ENCODE measurements at places on chromosomes 6 and 20.

- no peak for DNase-seq
Observed at GRCh38 chr6:162615016-162615705, 112.4 kb downstream of the PRKN start.

- no peak for DNase-seq
Observed at GRCh38 chr20:43571310-43571709, 12.5 kb downstream of the SGK2 start.

DNA sequence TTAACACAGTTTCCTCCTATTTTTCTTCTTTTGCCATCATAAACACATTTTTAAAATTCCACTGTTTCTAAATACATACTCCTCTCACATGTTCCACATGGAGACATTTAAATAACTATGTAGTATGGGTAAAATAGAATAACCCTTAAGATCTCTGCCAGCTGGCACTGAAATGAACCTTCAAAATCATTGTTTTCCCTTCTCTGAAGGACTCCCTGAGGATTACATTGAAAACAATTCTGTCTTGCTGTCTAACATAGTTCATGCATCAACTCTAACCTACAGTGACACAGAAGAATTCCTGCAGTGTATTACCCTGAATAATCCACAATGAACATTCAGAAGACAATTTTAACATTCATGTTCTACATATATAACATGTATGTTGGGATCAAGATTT is 1361.8 kb upstream of the CITED2 start:
- peak; percentile 19 for DNase-seq

- DNase-seq, result no peak
Observed at GRCh38 chr6:134585517-134585873, 267.6 kb upstream of the SGK1 start.

- no peak for DNase-seq
Observed at GRCh38 chr6:15081447-15081846, 164.4 kb upstream of the JARID2 start.

GRCh38 chr6:15713325-15713724 is 50.5 kb upstream of the DTNBP1 start:
- no peak for DNase-seq

DNA sequence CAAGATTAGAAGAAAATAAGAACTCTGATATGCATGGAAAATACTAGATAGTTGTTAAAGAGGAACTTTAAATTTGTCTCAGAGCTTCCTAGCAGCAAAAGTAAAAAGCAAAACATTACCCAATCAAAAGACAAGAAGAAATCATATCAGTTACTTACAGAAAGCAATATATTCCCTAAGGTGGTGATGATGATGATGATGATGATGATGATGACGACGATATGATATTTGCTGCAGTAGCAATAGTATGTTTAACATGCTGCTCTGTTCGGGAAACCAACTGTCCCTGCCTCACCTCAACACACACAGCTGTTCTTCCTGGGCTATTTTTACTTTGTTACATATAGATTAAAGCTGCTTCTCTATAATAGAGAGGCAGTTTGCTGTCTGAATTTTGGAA is 12.0 kb upstream of the TBX18 start:
- DNase-seq, result no peak

DNA sequence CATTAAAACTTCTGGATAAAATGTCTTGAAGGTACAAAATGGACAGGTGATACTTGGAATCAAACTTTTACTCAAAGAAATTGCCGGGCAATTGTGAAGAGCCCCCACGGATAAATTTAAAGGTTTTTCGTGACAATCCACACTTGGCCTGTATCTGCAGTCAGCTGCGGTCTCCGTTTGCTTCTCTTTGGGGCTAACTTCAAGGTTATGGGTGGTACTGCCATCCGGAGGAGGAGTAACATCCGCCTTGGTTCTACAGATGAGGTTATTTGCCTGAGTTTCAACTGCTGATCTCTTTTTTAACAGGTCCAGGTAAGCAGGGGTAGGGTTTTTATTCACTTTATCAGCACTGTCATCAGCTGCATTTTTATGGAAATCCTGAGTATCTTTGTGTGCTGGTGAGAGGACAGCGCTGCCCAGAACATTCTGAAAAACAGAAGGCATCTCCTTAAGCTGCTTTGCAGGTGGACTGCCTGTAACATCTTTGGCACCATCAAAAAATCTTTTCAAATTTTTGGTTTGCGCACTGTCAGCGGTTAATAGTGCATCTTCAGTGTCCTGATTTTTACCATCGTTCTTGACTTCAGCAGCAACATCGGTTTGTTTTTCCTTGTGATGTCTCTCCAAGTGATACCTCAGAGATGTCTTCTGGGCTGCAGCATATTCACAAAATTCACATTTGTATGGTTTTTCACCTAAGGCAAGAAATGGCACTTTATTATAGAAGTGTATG is 16.9 kb downstream of the ZNF217 start:
- no peak for DNase-seq

GRCh38 chr20:39233755-39234154 is 271.6 kb downstream of the DHX35 start:
- DNase-seq, result no peak

DNA sequence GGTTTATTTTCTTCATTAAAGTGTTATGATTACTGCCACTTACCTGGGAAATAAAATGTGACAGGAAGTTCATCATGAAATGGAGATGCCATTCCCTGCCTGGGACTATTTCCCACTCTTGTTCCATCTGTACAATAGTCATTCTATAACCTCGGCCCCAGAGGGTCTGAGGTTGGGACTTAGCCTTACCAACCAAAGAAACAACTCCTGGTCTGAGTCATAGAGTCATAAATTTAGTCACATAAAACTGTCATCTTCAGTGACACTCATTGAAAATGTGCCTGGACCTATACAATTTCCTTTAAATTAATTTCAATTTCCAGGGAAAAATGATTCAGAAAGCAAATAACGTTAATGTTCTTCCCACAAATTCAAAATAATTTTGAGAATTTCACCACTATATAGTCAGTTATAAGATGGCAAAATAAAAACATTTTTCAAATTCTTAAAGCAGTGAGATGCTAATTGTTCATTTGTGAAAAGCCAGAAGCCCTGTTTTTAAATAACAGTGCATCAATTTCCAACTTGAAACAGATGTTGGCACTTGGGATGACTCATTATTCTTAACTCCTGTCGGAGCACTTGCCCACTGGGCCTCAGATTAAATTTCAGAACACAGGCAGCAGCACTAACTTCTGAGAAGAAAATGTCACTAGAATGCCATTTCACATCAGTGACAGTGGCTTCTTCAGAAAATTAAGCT is 201.2 kb upstream of the SMLR1 start:
- DNase-seq, result no peak

GRCh38 chr6:6891125-6891721 is 216.5 kb upstream of the RREB1 start:
- DNase-seq, result no peak

- no peak for DNase-seq
Observed at GRCh38 chr6:28632326-28632851, 106.7 kb downstream of the GPX5 start.

DNA sequence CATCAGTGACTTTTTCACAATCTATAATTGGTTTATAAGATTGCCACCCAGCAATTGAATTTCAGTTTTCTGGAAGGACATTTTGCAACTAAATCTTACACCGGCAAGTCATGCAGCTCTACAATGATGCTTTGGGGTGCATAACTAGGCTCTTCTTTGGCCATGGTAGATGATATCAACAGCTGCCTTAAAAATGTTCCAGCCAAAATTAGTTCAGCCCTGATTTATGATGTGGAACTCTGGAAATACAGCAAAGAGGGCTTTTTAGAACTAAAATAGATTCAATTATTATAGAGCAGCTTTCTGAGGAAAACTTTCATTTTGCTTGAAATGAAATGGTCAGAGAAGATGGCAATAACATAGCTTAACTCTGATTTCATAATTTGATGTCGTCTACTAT is 18.4 kb upstream of the MCM9 start:
- DNase-seq, result no peak

GRCh38 chr20:2102585-2103460 is 1.2 kb downstream of the STK35 start:
- peak; percentile 97 for DNase-seq

- no peak for DNase-seq
Observed at GRCh38 chr6:71486461-71486860, 197.8 kb downstream of the OGFRL1 start.

- no peak for DNase-seq
Observed at GRCh38 chr20:2467412-2467811, 3.2 kb downstream of the SNRPB start.

GRCh38 chr6:43261198-43261597 is 17.9 kb downstream of the TTBK1 start:
- no peak for DNase-seq

- DNase-seq, result no peak
Observed at GRCh38 chr6:33875696-33876095, 71.9 kb upstream of the MLN start.

- DNase-seq, result no peak
Observed at GRCh38 chr6:131545317-131545716, 27.7 kb upstream of the ARG1 start.

GRCh38 chr20:34915749-34916455 is 39.5 kb downstream of the ACSS2 start:
- no peak for DNase-seq

DNA sequence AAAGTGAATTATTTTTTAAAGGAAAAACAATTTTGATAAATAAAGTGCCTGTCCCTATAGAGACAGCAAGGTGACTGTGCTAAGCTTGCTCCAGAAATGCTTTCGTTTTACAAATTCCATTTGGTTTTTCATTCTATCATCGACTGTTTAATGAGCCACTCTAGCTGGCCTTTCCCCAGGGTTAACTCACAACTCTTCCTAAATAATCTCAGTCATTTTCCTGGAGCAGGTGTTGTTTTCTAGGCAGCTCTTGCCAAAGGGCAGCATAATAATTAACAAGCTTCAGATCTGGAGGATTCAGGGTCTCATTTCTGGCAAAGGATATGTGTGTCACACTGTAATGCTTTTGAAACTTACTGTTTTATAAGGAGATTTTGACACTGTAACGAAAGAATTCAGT is 184.2 kb downstream of the KHDC1L start:
- peak; percentile 16 for DNase-seq

- no peak for DNase-seq
Observed at GRCh38 chr6:37531026-37531425, 31.3 kb upstream of the CCDC167 start.

- DNase-seq, result no peak
Observed at GRCh38 chr6:40542175-40542764, 44.9 kb downstream of the LRFN2 start.

DNA sequence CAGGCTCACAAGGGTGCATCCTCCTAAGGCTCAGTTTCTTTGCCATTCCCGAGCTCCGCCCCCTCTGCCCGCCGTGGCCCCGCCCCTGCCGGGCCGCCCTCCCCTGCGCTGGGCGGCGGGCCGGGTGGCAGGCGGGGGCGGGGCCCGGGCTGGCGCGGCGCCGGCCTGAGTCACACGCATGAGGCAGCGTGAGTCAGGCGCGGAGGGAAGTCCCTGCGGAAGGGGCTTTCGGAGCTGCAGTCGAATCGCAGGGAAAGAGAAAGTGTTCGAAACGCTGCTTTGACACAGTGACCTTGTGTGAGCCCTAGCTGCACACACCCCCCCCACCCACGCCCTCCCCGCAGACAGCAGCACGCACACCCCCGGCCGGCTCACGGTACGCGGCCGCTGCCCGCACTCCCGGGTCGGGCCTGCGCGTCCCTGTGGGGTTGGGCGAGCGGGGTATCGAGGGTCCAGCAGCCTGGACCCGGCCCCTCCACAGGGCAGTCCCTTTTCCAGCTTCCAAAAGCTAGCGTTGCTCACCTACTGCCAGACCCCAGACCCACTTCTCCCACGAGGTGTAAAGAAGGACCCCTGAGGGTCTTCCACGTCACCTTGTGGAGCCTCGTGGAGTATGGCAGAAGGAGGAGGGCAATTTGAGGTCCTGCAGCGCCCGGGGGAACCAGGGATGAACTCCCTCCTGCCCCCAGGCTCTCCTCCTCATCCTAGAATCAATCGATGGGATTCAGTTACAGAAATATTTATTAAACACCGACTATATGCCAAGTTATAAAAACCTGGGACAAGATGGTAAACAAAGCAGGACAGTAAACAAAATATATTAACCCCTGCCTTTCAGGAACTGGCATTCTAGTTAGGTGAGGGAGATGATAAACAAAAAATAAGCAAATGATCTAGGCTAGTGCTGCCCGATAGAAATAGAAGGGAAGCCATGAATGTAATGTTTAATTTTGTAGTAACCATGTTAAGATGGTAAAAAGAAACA is 12.4 kb upstream of the HMGA1 start:
- DNase-seq, result peak; percentile 92

- no peak for DNase-seq
Observed at GRCh38 chr20:51563174-51563485, 20.6 kb upstream of the NFATC2 start.

DNA sequence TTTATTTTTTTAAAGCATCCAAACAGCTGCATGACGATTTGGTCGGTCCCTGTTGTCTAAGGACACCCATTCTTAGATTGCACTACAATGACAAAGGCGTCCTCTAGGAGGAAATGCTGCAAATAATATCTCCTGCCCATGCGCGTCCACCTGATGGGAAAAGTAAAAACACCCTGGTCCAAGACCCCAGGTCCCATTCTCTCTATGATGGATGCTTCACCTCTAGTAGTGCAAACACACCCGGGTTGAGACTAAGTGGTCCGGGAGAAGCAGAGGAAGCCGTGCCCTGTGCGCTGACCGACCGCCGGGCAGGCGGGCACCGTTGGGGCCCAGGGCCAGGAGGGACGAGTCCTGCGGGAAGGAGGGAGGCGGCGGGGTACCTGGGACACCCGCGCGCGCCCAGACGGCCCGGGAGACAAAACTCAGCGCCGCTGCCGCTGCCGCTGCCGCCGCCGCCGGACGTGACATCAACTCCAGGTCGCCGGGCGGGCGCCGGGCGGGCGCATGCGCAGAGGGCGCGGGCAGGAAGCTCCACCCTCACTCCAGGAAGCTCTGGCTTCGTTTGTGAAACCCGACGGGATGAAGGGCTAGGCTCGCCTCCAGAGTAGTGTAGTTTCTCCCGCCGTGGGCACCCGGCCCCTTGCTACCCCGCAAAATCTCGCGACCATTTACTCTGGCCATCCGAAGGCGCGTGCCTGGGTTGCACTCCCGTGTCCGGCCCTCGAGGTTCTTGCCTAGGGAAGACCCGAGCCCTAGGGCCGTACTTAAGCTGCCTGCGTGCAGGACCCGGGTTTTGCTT is at the start of gene TBC1D7:
TBC1D7 (minus strand) TSS at position 462 of the 799 bp plus-strand sequence. CDS start 1,639 bp downstream, outside the sequence.
- DNase-seq, result peak; percentile 96

- no peak for DNase-seq
Observed at GRCh38 chr6:148608199-148608951, 138.5 kb upstream of the UST start.

- DNase-seq, result no peak
Observed at GRCh38 chr6:1481286-1481685, 91.9 kb downstream of the FOXF2 start.

DNA sequence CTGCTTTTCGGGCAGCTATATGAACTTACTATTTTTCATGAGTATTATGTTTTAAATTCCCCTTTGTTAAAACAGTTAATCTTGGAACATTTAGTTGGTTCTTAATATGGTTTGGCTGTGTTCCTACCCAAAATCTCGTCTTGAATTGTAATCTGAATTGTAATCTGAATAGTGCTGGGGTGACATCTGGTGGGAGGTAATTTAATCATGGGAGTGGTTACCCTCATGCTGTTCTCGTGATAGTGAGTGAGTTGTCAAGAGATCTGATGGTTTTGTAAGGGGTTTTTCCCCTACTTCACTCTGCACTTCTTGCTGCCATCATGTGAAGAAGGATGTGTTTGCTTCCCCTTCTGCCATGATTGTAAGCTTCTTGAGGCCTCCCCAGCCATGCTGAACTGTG is 305.4 kb upstream of the MAP3K7 start:
- no peak for DNase-seq

- DNase-seq, result no peak
Observed at GRCh38 chr6:473768-474452, 82.4 kb downstream of the IRF4 start.

All from brain (organoid and tissue), 16 donors.